SW 1271 (cell line): ENCODE measurements at places on chromosomes 4 and X.

DNA sequence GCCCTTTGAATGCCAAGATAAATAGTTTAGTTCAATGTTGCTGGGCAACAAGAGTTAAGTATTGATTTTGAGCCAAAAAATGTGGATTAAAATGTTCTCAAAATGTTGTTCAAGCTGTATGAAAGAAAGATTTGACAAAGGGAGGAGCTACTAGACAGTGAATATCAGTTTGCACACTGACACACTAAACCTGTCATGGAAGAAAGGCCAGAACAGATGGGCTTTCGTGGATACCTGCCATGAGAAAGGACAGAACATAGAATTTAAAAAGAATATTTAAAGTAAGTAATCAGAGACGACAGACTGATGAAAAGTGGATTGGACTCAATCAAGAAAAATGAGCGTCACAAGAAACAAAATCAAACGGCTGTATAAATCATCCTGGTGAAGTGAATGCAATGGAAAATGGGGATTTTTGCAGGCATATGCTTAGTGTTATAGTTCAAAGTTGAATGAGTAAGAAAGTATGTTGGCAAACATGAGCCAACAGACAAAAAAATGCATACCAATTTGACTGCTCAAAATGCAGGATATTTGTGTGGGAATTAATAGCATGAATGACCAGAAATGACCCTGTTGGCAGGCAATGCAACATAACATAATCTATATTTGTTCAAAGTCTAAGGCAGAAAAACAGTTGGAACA lies 7.4 kb downstream of the PCDH18 start:
- no peak for DNase-seq

GRCh38 chr4:165994701-165995100 lies 121.7 kb downstream of the TLL1 start:
- no peak for DNase-seq

DNA sequence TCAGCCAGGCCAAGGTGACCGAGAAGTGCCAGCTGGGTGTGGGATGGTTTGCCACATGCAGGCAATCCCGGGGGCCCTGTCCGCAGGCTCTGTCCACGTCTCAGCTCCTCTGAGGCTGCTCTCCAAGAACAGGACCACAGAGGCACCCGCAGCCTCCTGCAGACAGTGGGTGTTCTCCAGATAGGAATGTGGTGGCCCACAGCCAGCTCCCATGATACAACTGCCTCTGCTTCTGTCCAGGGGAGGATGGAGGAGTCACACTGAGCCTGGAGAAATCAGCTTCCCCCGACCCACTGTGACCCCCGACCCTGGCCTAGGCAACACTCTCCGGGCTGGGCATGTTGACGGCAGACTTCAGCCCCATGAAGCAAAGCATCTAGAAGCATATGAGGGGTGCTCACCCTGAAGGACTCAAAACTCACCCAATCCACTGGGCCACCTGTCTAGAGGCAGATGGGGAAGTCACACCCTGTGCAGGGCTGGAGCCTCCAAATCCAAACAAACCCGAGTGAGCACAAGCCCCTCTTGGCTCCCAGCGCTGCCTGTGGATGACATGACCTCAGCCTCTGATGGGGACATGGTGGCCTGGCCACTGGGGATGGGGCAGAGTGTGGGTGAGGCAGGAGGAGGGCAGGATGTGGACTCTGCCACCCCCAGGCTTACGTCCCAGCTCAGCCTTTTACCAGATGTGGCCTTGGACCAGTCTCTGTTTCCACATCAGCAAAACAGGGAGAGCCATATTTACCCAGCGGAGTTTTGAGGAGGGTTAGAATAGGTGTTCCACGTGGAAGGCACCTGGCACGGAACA lies 102.3 kb downstream of the PSAPL1 start:
- no peak for DNase-seq

DNA sequence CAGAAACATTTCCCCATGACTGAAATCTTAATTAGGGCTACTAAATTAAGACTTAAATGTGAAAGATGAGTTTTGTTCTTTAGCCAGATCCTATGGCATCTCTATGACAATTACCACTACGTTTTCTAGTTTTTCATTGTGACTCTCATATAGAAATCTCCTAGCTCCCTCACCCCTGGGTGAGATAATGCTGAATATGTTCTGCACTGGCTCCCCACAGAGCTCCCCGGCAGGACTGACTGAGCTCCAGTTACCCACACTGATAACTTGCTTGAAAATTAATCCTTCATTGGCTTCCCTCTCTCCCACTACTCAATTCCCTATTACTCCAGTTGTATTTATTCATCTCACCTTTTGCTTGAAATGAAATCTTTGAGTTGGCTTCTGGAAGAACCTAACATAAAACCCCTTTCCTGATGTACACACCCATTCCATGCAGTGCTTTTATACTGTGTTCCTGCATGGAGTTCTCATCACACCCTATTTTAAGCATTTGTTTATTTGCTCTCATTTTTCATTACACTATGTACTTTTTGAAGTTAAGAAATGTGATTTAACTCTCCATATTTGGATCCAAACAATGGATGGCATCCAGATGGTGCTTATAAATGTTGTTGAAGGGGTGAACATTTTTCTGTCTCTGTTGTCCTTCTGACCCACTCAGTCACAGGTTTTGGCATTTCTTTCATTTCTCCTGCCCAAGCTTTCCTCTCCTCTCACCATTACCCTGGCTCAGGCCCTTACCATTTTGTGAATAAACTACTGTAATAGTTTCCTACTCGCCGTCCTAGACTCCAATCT lies 623.4 kb downstream of the SPRY1 start:
- DNase-seq = no peak

GRCh38 chrX:65720381-65720964 lies 53.0 kb downstream of the MSN start:
- DNase-seq = no peak

DNA sequence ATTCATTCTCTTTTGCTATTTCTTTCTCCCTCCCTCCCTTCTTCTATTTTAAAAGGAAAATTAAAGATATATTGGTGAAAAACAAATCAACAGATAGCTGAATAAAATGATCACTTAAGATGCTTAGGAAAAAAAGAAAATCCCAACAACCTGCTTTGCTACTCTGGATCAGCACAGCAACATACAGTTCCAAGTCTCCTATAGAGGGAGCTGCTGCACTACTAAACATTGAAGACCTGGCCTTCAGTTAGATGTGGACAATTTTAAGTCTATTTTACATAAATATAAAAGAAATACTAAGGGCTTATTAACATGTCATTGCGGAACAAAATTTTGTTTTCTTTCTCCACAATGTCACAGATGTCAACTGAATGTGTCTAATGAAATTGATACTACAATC lies 226.4 kb downstream of the MAGEB5 start:
- DNase-seq = no peak

- no peak for DNase-seq
Measured at GRCh38 chr4:56981795-56982201, 3.1 kb downstream of the POLR2B start.

GRCh38 chr4:74873545-74874301 lies 59.2 kb upstream of the PARM1 start:
- no peak for DNase-seq

DNA sequence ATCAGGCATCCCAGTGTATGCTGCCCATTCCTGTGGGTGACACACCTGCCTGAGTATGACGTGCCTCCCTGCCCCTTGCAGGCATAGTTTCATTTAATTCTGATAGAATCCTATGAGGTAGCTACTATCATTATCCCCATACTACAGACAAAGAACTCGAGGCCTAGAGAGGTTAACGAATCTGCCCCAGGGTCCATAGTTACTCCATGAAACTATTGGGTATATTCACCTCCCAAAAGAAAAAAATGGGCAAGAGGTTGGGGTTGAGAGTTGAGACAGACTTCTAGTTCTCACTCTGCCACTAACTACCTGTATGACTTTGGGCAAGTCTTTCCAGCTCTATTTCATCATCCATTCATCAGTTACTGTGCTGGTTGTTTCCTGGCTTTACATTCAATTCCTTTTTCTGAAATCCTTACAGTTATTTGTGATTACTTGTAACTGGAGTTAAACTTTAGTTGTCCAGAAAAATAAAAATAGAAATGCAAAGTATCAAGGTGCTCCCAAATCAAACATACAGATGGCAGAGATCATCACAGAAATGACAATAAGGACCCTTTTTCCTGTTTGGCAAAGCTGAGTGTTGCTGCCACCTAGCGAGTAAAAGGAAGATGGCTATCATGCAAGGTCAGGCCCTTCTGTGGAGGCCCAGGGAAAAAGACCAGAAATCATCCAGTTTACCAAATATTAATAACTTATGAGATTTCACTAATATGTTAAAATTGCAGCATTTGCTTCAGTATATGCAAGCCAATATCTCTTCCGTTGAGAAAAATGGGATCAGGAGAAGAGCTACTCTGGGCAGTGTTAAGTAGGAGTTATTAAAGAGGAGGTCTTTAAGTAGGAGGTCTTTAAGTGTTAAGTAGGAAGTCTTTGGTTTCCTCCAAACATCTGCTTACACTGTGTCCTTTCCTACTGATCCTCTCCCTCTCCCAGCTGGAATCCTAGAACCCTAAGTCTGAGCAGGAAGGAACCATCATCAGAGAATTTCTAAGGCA lies 17.1 kb upstream of the MAP7D3 start:
- peak; percentile 44 for DNase-seq

DNA sequence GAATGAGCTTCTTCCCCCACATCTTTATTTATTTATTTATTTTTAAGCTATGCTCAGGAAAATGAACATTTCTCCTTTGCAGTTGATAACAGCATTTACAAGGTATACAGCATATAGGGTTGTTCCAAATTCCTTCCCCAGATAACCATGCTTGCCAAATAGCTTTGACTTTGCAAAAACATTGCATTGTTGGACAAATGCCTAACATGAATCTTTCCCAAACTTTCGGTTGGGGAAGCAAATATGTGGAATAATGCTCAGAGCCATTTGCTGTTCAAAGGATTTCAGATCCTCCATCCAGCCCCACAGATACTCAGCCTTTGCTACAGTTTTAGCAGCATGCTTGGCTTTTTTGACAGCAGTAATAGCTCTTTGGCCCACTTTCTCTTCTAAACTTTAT lies 127.2 kb upstream of the AGA start:
- no peak for DNase-seq

- no peak for DNase-seq
Measured at GRCh38 chrX:38774249-38774648, 27.0 kb upstream of the MID1IP1 start.

DNA sequence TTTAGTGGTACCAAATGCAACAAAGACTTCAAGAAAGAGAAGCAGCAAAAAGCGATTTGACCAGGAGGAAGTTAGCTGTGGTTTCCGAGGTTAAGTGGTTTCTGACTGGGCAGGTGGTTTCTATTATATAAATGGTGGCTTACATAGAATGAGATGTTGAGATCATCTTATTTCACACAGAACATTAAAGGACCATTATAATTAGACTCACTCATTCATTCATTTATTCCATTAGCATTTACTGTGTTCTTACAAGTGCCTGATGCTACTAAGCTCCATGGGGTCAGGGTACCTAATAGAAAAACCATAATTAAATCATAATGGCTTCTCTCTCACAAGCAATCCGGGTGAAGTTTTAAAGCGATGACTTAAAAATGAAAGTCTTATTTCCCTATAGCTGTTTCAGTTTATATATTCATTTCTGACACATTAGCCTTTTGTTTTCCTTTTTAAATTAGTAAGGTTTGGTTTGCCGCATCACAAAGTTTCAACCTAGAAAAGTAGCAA lies 10.6 kb downstream of the TSPAN6 start:
- no peak for DNase-seq

DNA sequence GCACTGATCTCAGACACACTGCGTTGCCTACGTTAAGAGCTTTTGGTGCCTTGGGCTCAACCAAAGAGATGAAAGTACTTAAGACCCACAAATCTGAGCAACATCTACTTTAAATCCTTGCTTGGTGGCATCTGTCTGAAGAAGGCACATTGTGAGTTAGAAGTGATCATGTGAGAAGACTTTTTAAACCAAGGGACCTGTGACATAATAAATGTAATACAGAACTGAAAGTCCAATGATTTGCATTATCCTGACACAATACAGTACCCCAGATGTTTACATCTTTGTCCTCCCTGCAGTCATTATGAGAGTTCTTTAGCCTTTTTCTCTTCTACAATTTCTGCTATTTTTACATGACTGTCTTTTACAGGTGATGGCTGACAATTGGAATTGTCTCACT lies 96.7 kb upstream of the FTHL17 start:
- DNase-seq = no peak

DNA sequence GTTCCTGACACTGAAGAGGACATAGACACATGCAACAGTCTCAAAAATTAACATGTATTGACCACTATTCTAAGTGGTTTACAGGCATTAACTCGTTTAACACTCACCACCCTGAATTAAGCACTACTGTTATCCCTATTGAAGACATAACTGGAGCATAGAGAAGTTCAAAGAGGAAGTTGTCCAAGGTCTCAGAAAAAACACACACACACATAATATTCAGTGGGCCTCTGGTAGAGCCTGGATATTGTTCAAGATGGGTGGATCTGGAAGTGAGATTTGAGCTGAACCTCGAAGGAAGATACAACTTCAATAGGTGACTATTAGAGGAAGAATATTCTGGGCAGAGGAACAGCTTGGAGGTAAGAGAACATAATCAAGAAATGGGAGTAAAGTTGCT lies 334.9 kb downstream of the HNRNPD start:
- no peak for DNase-seq

DNA sequence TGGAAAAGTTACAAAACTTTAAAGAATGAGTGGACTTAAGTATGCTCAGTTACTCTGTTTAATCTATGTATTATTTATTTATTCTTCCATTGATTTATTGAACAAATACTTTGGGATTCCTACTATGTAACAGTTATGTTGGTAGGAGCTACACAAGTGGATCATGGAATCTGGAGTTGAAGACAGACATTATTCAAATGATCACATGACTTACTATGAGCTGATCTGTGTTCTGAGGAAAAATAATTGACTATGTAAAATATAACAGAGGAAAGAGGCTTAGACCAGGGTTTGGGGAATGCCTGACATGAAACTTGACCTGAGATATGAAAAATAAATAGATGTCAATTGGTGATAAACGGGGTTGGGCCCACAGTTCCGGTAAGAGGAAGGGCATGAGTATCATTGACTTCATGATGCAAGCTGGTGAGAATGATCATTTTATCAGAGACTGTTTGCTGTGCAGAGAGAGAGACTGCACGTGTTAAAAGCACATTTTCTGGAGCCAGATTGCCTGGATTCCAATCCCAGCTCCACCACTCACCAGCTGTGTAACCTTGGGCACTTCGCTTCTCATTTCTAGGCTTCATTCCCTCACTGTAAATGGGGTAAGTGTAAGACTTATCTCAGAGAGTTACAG lies 179.0 kb downstream of the SPCS3 start:
- DNase-seq = no peak
